HS-27A (cell line): ENCODE measurements at places on chromosomes 6 and 20.

DNA sequence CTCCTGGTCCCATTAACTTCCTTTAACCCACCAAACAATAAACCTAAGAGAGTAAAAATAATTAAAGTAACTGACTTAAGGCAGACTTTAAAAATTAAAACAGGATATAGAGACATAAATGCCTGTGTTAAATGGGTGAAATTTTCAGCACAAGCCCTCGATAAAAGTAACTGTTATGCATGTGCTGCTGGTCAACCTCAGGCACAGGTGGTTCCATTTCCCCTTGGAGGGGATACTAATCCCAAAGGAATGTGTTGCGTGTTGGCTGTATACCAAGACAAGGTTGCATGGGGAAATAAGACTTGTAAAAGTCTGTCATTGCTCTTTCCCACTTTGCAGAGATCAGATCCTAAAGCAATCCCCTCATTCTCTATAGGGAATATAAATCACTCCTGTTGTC lies 25.8 kb downstream of the HLA-A start:
- DNase-seq = peak; percentile 30

DNA sequence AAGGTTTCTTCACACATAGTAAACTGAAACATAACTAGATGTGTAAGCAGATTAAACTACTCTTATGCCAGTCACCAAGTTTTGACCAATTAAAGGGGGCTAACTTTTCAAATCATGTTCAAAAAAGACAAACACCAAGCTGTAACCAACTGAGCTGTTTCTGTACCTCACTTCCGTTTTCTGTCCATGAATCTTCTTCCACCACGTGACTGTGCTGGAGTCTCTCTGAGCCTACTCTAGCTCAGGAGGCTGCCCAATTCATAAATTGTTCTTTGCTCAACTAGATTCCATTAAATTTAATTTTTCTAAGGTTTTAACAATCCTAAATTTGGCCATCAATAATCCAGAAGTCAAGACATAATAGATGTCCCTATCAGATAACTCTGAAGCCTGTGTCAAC lies 229.4 kb downstream of the FNDC1 start:
- DNase-seq = no peak

GRCh38 chr6:142810952-142811514 lies 133.9 kb downstream of the HIVEP2 start:
- no peak for DNase-seq

DNA sequence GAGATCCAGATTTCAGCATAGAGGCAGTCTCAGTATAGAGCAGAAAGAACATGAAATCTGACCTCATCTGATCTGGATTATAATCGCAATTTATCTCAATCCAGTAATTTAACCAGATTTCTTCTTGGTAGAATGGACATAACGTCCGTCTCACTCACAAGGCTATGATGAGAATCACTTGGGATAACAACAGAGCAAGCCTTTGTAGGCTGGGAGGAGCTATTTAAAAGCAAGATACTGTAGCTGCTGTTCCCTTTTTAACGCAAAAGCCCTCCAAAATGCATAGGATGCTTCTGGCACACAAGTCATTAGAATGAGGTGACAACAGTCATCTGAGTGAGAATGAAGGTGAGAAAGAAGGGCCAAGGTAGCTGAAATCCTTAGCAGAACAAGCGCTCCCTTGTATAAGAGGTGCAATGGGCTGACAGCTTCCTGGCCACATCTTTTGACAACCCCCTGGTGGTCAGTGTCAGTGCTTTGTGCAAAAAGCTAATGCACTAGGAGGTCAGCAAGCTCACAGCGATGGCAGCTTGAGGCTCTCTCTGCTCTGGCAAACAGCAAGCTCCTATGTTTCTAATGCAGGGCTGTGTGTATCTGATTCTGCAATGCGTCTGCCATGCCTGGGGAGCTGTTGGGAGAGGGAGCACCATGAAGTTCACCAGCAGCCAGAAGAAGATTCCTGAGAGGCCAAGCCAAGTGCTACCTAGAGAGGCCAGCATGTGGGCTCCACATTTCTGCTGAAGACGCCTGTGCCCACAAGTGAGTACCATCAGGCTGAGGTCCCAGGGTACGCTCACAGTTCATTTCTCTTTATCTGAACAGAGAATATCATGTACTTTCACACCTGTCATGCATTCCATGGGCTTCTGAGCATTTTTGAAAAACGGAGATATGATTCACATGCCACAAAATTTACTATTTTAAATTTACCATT lies 16.2 kb downstream of the METTL24 start:
- no peak for DNase-seq

DNA sequence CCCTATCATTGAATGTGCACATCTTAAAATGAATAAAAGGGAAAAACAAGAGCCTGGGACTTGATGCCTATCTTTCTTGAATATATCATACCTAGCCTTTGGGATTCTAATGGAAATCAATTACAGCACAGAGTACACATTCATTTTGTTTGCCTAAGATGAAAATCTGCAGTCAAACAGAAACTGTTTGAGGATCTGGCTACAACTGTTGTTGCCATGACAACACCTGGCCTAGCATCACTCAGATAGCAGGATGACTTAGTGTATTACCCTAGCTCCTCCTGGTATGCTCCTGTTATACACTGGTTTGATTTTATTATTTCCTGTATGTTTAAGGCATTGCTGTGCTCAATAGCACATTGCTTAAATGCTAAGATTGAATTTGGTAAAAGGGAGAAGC lies 71.5 kb upstream of the LAMP5 start:
- DNase-seq = no peak

DNA sequence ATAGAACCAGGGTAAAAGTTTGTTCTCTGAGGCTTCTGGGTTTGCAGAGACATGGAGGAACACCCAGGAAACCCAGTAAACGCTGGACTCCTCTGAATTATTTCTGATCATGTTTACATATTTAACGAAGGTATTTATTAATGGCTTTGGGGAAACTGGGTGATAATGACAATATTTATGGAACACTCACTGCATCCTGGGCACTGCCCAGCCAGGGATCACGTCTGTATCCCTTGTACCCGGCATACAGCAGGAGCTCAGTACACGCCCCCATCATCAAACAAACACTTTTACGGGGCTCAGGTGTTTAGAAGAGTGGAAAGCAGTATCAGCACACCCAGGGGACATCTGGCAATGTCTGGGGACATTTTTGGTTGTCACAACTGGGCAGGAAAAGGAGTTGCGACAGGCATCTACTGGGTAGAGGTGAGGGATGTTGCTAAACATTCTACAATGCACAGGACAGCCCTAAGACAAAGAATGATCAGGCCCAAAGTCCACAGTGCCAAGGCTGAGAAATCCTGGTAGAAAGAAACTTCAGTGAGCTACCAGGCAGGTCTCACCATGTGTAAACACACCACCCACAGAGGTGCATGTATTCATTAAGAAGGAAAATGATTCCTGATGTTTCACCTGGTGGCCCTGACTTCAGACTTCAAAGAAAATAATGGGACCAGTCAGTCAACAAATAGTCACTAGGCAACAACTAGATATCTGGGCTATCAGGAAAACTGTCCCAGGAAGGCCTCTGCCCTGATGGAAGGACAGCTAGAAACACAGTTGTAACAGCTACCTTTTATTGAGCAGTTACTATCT lies 35.3 kb downstream of the ZMYND8 start:
- DNase-seq = no peak

GRCh38 chr6:149852180-149852579 lies 12.0 kb downstream of the LRP11 start:
- no peak for DNase-seq

DNA sequence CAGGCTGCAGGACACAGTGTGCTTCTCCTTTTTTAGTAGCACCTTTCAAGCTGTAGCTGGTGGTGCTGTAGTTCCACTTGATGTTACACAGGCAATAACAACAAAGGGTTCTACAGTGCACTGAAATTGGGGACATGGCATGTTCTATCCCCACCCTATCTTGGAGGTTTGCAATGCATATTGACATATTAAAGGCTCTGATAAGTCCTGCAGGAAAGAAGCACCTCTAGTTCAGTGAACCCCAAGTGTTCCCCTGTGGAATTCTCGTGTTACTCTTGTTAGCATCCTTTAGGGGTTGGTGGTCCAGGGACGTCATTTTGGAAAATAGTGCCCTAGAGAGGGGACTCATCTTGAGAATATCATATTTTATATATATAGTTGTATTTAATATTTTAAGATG lies 337.6 kb downstream of the DHX35 start:
- DNase-seq = no peak

- DNase-seq = no peak
Measured at GRCh38 chr20:57999465-58000111, 228.9 kb downstream of the ANKRD60 start.

DNA sequence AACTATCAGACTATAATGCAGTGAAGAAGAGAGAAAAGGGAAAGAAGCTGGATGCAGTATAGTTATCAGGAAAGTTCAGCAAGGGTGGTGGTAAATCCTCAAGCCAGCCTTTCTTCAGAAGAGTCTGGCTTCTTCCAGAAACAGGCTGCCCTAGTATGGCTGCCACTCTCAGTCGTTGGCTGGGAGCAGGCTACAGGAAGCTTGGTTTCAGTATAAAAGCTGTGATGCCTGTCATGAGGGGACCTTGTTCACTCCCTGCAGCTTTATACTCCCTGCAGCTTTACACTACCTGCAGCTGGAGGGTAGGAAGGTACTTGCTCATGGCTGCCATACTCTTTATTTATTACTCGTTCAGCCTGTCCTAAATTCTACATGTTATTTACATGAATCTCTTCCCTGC lies 63.3 kb upstream of the ARHGAP18 start:
- DNase-seq = no peak

DNA sequence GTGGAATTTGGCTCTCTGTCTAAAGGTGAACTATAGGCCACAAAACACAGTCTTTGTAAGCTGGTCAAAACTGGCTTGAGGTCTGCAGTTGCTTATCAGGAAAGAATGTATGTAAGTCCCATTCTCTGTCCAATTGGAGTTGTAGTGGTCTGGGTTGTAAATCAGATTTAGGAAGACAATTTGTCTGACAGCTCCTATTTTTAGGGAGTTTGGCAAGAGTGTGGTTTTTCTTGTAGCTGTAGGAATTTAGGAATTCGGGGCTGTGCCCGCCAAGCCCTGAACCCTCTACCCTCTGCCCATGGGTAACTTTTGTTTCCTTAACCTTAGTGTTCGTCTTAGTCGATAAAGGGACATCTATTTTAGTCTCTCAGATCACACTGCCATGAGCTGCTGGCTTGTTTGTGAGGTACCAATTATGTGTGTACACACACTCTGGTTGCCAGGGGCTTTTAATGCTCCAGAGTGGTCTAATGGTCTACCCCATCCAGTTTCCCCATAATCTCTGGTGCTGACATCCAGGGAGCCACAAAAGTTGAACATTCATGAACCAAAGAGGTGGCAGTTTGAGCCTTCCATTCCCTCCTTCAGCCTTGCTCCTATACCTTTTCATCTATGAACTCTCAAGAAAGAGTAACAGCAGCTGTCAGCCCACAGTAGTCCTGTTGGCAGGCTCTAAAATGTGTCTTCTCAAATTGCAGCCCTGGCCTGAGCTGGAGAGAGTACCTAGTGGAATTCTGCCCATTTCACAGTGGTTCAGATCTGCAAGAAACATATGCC lies 93.0 kb downstream of the ANKRD6 start:
- no peak for DNase-seq

DNA sequence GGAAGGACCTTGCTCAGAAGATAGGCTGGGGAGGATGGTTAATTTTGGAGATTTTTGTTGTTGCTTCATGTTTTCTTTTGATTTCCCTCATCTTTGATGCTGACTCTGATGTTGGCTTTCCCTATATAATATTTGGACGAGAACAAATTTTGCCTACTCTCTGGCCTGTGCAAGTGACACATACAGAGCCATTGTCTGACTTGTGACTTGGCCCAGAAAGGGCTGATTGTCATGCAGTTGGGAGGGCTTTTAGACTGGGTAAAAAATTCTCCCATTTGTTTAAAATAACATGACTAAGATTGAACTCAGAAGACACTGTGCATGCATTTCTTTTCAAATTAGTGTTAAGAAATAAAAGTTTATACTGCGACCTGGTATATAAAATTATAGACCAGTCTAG lies 98.6 kb upstream of the SUPT3H start:
- DNase-seq = no peak

DNA sequence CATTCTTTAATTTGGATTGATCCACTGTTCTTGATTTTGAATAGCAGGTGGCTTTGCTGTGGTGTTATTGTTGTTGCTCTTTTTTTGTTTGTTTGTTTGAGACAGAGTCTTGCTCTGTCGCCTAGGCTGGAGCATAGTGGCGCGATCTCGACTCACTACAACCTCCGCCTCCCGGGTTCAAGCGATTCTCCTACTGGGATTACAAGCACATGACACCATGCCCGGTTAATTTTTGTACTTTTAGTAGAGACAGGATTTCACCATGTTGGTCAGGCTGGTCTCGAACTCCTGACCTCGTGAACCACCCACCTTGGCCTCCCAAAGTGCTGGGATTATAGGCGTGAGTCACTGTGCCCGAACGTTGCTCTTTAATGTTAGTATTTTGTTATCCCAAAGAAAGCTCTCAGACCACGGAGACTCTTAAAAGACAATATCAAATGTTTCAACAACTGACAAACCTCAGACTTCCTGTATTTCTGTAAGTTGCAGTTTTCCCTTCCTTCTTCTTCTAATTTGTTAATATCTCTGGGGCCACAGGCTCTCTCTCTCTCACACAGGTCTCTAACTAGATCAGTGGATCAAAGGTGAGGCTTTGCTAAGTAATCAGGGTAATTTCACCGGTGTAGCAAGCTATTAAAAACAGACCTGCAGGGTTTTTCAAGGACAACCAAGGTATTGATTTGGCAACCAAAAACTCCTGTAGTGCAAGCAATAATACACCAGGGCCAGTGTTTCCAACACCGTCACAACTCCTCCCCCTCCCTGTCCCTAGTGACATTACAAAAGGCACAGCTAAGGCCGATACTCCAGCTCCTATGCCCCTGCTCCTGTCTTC lies 48.8 kb upstream of the ZNF217 start:
- DNase-seq = no peak

DNA sequence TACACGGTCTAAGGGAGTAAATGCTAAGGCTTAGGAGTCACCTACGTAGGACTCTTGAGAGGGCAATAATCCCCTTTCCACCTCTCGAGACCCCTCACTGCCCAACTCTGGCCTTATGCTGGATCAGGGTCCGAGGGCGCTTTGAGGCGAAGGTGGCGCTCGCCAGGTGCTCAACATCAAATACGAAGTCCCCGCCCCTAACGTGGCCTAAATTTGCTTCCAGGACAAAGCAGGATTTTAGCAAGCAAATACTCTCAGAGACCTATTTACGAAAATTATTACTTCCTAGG lies 406 bp upstream of the TRIM26 start:
- DNase-seq = no peak

DNA sequence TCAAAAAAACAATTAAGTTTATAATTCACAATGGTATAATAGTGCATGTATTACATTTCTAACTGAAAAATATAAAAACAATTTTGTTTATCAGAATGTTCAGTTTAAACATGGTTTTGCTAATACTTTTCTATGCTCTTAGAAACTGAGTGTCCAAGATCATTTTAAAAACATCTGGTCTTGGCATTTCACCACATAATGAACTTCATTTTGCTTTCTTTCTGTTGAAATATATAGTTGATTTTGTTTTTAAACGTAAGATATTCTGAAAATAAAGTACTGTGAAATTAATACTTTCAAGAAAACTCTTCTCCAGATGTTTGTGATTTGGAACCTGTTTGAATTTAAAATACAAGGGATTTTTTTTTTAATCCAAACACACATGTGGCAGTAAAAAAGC lies 264.4 kb downstream of the COL12A1 start:
- no peak for DNase-seq

GRCh38 chr6:133241086-133241900 lies at the start of gene EYA4:
EYA4 (plus strand) TSS chr6:133241357; CDS start chr6:133274781, 33,424 bp downstream.
- DNase-seq = no peak
